Stimulated activated CD4-positive, alpha-beta T cell treated with anti-CD3 and anti-CD28 coated beads, TNF-alpha, amount 100 ng/mL, for 24 hours (primary cell): ENCODE measurements at places on chromosomes 3 and 15.
A peak's percentile ranks its signal among the peaks of the same experiment; 100 is the strongest.

DNA sequence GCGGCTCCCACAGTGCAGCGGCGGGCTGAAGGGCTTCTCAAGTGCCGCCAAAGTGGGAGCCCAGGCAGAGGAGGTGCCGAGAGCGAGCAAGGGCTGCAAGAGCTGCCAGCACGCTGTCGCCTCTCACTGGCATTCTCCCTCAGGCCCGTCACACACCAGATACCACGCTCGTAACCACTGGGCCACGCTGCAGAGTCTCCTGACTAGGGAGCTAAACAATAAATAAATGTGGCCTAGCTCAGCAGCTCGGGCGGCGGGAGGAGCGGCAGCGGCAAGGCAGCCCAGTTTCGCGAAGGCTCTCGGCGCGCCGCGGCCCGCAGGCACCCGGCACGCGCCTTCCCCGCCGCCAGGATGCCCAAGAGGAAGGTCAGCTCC is 55.9 kb upstream of the FAM174B start:
- no peak for DNase-seq

DNA sequence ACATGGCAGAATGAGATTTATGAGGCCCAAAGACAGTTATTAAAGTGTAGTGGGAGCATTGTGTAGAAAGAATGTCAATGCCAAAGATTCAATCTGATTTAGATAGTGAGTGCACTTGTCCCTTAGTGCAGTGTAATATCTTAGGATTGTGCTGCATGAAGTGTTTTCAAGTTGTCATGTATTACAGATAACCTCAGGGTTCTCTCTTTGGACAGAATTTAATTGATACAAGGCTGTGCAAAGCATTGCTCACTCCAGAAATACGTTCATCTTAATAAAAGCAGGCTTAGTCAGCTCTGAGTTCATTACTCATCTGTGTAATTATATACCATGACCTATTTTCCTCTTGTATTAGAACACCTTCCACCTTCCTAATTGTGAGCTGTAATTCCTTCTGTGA is 16.0 kb upstream of the GPR171 start:
- DNase-seq, result no peak

DNA sequence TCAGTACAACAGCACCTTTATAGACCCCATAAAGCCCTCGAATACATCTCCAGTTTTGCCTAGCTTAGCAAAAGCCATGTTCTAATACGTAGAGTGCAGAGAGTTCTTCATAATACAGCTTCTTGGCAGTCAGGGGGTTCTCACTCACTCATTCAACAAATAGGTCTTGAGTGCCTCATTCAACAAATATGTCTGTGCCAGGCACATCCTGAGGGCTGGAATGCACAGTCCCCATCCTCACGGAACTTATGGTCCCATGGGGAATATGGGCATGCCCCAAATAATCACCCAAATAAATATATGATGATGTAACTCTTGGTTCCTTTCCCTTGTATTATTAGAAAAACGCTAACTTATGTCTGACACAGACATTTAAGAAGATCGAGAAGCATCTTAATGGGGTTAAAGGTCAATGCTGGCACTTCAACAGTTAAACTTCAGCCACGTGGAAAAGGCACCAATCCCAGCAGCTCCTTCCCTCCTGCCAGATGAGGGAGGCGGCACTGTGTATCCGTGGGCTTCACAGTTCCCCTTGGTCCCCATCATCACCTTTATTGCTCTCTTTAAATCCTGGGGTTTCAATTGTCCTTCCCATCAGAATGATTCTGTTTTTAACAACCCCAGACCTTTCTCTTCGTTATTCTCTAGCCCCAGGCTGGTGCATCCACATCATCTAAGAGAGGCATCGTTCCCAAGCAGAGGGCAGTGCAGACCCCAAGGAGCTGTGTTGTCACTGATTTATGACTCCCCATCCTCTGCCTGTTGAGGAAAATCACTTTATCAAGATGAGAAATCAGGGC is 18.9 kb upstream of the SEMA5B start:
- DNase-seq, result no peak

GRCh38 chr3:86801921-86802320 is 189.0 kb downstream of the VGLL3 start:
- DNase-seq, result no peak

- no peak for DNase-seq
Measured at GRCh38 chr3:156659260-156659659, 15.1 kb upstream of the TIPARP start.

DNA sequence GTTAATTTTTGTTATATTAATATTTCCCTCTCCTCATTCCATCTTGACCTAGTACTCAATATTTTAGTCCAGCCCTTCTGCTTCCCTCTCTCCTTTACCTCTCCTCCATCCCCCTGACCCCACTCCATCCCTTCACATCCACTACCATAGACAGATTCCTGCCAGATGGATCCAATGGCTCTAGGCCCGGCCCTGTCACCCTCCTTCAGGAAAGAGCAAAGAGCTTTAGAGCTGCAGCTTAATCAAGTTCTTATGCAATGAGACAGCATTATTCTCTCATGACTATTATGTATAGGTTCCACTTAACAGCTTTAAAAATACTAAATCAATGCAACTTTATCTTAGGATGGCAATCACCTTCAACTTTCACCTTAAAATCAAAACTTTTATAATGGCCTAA is 200.7 kb upstream of the TTC14 start:
- no peak for DNase-seq

GRCh38 chr3:23264413-23264812 is 61.3 kb downstream of the UBE2E2 start:
- no peak for DNase-seq

GRCh38 chr3:152054315-152054714 is 180.9 kb downstream of the SUCNR1 start:
- no peak for DNase-seq

DNA sequence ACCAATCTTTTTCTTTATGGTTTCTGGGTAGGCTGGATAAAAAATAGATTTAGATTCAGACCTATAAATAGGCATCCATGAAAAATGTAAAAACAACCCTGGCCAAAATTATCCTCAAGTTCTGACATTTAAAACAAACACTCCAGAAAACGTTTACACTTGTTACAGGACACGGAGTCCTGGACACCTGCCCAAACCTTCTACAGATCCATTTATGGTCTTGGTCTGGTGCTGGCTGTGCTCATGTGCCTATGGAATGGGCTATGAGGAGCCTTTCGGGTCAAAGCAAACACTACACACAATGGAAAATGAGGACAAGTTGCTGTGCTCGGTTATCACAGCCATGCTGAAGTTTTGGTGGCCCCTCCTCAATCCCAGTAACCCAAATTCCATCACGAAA is 108.1 kb downstream of the PDZRN3 start:
- no peak for DNase-seq

- no peak for DNase-seq
Measured at GRCh38 chr3:59808446-59808845, 758.6 kb upstream of the CFAP20DC start.

DNA sequence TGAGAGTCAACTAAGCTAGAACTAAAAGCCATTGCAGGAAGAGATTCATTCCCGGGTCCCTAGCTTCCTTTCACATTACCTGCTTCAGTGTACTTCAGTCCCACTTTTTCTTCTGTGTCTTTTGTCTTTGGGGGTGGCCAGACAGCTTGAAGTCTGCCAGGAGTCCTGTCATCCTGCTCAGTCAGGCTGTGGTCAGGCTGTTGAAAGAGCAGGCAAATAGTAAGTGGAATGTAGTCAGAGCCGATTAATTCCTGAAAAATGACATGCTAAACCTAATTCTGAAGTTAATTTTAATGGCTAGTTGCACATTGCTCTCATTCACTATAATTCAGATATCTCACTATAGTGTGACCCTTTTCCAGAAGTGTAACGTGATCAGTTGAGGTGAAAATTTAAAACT is 129.6 kb downstream of the FMN1 start:
- DNase-seq, result no peak

- DNase-seq, result peak; percentile 46
Measured at GRCh38 chr3:44554626-44555592, at the start of gene ZKSCAN7. TSS of gene ZKSCAN7 (plus strand) at chr3:44555193. CDS start at chr3:44557048, 1,855 bp downstream.

DNA sequence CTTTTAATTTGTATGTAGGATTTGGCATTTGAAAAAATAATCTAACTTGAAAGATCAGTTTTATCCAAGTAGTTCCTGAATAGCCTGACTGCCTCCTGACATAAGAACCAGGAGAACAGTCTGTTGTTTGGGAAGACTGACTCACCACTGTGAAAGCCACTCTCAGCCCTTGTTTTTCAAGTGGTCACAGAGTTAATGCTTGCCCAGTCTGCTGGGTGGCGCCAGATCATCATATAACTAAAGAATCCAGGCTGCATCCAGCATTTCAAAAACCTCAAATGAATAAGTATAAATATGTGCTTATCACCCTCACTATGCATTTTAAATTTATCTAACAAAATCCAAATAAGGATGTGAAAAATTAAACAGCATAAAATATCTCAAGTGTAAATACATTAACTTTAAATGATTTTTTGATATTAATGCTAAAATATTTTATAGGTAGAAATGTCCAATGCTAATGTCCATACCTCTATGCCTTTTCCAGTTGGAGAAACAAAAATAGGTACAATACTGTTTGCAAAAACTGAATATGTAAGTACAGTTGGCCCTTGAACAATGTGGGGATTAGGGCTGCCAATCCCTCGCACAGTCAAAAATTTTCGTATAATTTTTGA is 26.9 kb upstream of the ZBBX start:
- no peak for DNase-seq

GRCh38 chr3:188286087-188286513 is 132.1 kb downstream of the LPP start:
- DNase-seq, result no peak

- DNase-seq, result no peak
Measured at GRCh38 chr15:70617076-70617910, 146.1 kb downstream of the UACA start.

- DNase-seq, result no peak
Measured at GRCh38 chr3:31765871-31766270, 215.2 kb downstream of the OSBPL10 start.

DNA sequence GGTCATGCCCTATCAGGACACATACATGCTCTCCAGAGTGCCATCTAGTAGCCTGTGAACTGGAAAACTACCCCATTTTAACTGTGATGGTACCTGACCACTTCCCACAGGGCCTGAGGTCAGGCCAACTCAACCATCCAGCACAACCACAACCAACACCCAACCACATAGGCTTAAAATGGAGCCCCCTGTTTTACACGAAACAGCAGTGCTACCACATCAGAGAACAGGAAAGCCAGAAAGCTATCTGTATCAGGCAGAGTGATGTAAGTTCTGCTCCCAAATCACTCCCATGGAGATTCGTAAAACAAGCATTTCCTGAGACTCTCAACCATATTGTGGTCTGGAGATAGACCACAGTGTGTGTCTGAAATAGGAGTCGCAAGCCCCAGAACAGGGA is 1017.3 kb upstream of the EPHA6 start:
- no peak for DNase-seq

GRCh38 chr3:46468753-46469600 is 4.3 kb upstream of the LTF start:
- DNase-seq, result no peak

- no peak for DNase-seq
Measured at GRCh38 chr3:168260859-168261258, 165.1 kb upstream of the GOLIM4 start.

DNA sequence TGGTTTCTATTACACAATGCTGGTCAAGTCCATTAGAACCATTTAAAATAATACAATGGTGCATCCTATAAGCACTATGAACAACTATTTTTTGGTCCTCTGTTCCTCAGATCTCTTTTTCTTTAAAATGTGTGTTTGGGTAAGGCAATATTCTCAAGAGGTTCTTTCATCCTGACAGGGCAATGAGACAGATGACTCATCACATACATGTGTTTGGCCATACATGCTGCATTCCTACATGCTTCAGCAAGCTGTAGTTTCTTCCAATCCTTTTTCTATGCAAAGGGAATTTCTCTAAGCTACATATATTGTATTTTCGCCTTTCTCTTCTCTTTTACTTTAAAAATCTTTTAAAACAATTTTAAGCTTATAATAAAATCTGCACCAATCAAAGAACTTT is 52.7 kb downstream of the OTOL1 start:
- no peak for DNase-seq

DNA sequence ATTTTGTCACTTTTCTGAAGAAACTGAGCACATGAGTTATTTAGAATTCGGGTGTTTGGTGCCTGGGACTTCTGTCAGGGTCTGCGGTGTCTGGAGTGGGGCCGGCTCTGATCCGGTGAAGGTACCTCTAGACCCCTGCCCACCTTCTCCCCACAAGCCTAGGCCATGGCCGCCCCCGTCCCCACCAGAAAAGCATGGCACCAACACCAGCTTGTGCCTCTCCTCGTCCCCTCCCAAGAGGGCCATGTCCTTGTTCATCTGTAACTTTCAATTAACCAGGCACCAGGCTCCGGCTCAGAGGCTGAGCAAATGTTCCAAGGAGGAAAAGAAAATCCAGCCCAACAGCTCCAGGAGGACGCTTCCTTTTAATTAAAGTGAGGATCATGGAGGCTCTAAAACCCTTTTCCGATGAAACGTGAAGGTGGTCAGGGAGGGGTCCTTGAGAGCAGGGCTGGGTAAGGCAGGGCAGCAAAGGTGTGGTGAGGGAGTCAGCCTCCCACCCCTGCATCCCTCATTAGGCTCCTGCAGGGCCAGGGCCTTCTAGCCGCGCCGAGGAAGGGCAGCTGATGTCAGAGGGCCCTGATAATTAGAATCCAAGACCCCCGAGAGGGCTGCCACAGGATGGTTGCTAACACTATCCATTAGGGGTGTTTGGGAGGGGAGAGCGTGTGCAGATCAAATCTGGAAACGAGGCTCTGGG is 62.3 kb downstream of the SLC6A1 start:
- no peak for DNase-seq

DNA sequence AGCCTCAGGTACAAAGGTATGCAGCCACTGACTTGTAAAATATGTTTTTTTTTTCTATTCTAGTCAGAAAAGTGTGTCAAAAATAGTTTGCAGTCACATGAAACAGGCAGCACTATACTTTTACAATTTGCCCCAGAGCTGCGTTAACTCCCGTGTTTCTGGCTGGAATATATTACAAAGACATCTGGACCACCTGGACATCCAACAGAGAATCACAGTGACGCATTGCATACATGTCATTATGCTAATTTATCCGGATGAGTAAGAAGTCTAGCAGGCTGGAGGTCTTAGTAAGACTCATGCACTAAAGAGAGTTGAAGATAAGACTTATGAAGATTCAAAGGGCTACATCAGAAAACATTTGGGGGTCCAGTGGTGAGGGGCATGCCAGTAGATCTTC is 39.2 kb upstream of the STRIT1 start:
- DNase-seq, result no peak

DNA sequence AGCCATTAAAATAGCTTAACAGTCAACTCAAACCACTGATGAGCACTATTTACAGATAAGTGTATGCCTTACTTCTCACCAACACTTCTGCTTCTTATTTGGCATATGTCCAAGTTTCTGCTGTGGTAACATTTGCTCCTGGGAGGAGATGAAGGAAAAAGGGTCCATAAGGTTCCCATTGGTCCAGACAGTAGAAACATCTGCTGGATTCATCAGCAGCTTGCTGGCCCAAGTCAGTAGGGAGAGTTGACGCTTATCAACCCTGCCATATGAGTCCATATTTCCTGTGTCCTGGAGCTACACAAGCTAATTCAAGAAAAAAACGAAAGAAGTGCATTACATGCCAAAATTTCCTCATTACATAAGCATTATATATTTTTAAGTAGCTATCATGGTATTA is 824.5 kb downstream of the CADM2 start:
- no peak for DNase-seq

GRCh38 chr15:58699769-58700168 is 49.7 kb downstream of the ADAM10 start:
- no peak for DNase-seq
